ENCODE measurements at places on chromosomes 16 and 17.

DNA sequence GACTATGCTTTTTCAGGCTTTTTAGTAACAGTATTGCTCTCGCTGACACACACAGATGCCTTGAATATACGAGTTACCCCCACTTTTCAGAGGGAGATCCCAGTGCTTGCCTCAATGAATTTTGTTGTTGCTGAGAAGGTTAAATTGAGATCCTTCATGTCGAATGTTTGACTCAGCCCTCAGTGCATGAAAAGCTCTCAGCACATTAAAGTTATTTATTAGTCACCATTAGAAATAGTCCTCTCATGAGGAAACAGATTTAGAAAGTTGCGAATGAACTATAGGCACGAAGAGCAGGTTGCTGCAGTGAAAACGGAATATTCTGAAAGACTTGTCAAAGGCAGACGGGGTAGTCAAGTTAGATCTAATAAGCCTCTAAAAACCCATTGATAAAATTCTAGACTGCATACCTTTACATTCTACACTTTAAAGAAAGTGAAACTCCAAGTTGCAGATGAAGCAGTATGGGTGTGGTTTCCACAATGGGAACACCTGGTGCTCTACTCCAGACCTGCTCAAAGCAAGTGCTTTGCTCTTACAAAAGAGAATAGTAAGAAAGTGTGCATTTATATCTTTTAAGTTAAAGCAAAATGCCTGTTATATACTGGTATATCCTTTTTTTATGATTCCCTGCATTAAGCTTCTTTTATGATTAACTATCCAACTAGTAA is 238.1 kb downstream of the MAF start:
- DNase-seq: peak; percentile 5

GRCh38 chr17:81040791-81041337 is 5.9 kb downstream of the BAIAP2 start:
- DNase-seq: no peak

DNA sequence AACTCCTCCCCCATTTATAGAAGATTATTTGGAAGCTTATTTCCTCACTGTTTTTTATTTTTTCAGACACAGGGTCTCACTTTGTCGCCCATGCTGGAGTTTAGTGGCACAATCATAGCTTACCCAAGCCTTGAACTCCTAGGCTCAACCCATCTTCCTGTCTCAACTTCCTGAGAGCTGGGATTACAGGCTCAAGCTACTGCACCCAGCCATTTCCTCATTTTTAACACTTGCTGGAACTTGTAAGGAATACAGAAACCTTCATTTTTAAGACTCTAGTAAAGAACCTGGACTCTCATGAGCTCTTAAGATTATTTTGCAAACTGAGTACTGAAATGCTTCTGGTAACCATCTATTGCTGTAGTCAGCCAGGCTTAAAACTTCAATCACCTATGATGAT is 29.9 kb downstream of the KANSL1 start:
- no peak for DNase-seq

DNA sequence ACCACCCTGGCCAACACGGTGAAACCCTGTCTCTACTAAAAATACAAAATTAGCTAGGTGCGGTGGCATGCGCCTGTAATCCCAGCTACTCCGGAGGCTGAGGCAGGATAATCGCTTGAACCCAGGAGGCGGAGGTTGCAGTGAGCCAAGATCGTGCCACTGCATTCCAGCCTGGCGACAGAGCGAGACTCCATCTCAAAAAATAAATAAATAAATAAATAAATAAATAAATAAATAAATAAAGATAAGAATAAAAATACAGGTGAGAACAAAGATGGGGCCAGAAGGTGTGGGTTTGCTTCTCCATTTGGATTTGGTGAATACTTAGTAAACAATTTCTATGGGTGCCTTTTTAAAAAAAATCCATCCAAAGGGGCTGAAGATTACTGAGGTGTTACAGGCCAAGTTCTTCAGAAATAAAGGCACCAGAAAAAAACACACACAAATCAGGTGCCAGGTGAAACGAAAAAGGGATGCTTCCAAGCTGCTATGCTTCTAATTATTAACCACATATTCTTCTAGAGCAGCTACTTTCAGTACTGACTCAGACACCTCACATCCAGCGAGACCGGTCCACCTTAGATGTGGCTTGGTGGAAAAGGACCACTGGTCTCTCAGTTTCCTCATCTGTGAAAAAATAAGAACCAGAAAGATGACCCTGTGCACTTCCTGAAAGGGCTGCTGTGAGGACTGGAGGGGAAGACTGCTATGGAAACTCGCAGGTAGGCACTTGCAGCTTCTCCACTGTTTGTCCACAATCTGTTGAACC is 9.2 kb downstream of the GLYR1 start:
- no peak for DNase-seq

GRCh38 chr16:80347900-80348299 is 192.9 kb upstream of the DYNLRB2 start:
- peak; percentile 72 for DNase-seq

All from coronary artery (tissue), 2 donors.